GM03348 (cell line): ENCODE measurements at places on chromosomes 1 and 21.

DNA sequence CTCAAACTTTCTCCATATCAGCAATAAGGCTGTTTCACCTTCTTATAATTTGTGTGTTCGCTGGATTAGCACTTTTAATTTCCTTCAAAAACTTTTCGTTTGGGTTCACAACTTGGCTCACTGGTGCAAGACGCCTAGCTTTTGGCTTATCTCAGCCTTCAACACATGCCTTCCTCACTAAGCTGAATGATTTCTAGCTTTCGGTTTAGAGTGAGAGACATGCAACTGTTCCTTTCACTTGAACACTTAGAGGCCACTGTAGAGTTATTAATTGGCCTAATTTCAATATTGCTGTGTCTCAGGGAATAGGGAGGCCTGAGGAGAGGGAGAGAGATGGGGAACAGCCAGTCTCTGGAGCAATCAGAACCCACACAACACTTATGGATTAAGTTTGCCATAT, 41.2 kb upstream of the IFNLR1 start:
- DNase-seq, result no peak

DNA sequence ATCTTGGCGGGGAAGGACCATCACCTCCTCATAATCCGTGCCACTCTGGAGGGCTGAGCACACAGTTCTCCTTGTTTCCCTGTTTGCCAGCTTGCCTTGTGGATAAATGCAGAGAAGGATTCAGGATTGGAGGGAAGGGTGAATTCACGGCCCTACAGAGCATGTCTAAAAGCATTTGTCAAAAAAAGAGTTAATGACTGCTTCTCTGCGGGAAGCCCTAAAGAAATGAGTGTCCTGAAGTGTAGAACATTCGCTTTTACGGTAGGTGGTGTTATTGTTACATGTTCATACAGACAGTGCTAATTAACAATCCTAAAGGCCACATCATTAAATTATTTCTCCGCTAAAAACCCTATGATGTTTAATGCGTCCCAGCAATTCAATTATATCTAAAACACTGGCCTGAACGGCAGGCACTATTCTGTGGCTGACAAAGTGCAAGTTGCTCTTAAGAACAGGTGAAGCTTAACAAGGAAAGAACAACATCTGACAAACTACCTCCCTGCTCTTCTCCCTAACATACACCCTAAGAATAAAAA, 112.3 kb upstream of the NFIA start:
- peak; percentile 52 for DNase-seq

- DNase-seq, result peak; percentile 55
Observed at GRCh38 chr21:38310646-38311485, 54.1 kb downstream of the KCNJ15 start.

- DNase-seq, result no peak
Observed at GRCh38 chr1:93414749-93415148, 33.2 kb upstream of the FNBP1L start.

GRCh38 chr1:171424494-171424893, 60.8 kb upstream of the PRRC2C start:
- no peak for DNase-seq

GRCh38 chr1:56289260-56289659, 290.1 kb downstream of the PLPP3 start:
- no peak for DNase-seq

- DNase-seq, result no peak
Observed at GRCh38 chr1:90922202-90922601, 99.6 kb downstream of the ZNF644 start.

DNA sequence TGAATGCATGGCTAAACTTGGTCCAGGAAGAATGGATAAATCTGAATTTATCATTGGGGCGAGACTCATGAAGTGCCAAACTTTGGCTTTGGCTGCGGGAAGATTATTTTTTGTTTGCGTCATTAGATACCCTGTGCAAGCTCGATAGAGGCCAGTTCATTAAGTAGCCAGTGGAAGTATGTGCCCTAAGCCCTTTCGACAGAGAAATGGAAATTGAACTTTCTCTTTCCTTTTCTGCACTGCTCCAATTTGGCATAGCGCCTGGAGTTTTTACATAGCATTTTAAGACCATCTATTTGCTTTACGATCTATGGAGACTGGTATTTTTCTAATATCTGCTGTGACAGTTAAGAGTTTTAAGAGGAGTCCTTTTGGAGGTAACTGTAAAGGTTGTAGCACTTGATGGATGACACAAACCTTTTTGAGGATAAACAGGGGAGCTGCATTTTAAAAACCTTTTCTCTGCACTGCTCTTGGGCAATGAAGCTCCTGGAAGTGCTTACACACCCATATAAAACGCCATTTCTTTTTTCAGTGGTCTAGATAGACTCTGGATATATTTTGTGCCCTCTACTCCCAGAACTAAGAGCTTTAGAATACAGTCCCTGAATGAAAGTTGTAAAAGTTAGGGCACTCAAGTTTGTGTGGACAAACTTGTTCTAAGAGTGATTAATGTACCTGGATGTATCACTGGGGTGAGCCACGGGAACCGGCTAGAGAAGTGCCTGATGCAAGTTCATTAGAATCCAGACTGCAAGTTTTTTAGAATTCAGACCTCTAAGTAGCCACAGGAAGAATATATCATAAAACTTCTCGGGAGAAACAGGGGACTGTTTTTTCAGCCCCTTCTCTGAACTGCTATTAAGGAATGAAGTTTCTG, 41.3 kb upstream of the CFHR3 start:
- DNase-seq, result no peak

GRCh38 chr1:38860454-38860795, 853 bp upstream of the RRAGC start:
- DNase-seq, result peak; percentile 16

GRCh38 chr1:58854576-58854975, 70.7 kb upstream of the JUN start:
- no peak for DNase-seq

DNA sequence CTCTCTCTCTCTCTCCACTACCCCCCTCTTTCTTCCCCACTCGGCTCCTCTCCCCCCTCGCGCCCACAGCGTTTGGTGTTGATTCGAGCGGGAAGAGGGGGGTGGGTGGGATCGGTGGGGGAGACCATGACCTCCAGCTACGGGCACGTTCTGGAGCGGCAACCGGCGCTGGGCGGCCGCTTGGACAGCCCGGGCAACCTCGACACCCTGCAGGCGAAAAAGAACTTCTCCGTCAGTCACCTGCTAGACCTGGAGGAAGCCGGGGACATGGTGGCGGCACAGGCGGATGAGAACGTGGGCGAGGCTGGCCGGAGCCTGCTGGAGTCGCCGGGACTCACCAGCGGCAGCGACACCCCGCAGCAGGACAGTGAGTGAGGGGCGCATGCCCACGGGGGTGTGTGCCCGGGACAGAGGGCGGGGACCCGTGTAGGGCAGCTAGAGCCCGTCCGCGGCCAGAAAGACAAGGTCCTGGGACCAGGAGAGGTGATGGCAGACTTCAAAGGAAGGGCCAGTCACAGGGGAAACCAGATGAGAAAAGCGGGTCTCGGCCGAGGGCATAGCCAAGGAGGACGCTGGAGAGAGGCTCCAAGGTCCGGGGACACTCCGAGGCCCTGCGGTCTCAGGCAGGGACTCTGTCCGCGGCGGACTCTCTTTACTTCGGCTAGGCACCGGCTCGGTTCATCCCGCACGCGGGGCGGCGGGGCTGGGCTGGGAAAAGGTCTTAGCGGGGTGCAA, at the start of gene PRRX1:
Gene PRRX1 (plus strand): TSS at position 39 of the 735 bp plus-strand sequence. CDS start 88 bp downstream, at position 127.
- DNase-seq, result peak; percentile 52

DNA sequence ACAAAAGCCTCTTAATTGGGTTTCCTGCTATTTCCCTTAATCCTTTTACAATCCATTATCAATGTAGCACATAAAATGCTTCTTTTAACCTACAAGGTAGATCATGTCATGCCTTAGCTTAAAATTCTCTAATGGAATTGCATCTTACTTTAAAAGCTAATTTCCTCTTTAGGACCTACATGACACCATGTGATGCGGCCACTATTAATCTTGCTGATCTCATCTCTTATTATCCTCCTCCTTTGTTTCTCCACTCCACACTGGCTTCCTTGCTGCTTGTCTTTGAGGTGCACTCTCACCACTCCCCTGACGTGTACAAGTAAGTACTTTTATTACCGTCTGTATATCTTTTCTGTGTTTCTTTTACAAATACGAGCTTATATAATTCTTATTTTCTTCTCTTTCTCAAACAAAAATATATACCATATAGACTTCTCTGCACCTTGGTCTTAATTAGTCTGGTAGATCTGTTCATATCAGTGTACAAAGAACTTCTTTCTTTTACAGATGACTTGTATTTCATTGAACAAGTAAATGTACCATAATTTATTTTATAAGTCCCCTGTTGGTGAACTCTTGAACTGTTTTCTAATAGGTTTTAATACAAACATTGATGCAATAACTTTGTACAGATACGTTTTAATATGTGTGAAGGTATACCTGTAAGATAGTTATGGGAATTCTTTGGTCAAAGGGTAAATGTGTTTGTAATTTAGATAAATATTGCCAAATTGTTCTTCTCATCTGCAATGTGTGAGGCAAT, 28.2 kb downstream of the GPR88 start:
- DNase-seq, result no peak

DNA sequence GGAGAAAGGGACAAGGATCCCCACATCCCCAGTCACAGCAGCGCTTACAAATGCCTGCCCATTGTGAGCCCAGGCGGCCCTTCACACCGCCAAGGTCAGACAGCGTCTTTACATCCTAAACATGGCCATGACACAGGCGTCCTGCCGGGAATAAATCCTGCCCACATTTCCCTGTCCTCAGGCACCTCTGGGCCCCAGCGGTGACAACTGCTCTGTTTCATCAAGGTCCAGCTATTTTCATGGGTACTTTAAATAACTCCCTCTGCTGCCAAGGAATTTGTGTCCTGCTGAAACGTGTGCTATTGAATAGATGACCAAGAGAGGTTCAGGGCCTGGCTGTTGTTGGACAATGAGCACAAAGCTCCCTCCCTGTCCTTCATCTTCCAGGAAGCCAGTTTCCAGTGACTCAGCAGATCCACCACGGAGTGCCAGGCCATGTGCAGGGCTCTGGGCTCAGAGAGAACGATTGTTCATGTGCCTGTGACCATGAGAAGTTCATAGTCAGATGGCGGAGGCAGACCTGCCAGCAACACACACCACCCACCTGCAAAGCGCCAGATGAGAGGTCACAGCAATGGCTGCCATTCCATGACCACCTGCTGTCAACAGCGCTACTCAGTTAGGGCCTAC, 195.8 kb downstream of the MATN1 start:
- no peak for DNase-seq

DNA sequence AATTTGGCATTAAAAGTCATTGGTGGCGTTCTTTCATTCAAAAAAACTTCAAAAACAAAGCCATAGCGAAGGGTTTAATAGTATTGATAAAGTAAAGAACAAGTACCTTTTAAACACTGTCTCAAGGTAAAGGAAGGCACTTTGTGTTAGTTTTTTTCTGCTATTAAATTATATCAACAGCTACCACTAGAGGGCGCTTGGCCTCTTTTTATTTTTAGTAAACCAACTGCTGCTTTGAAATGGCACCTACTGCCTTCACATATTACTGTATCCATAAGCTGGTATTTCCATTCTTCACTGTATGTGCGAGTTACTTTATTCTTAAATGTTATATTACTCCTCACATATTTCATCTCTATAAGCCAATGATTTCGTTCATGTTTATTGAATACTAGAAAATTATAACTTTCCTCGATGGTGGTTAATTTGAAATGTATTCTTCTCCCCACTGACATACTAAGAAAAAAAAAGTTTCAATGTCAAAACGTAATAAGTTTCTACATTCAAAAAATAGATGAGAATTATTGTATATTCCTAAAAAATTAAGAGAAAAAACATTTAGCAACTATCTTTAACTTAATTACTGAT, 125.7 kb upstream of the CXADR start:
- peak; percentile 64 for DNase-seq

GRCh38 chr1:221514806-221515205, 227.1 kb downstream of the DUSP10 start:
- DNase-seq, result no peak

GRCh38 chr21:14070049-14070893, 140.5 kb downstream of the LIPI start:
- DNase-seq, result no peak

- no peak for DNase-seq
Observed at GRCh38 chr1:37243368-37244082, 209.2 kb upstream of the GRIK3 start.

DNA sequence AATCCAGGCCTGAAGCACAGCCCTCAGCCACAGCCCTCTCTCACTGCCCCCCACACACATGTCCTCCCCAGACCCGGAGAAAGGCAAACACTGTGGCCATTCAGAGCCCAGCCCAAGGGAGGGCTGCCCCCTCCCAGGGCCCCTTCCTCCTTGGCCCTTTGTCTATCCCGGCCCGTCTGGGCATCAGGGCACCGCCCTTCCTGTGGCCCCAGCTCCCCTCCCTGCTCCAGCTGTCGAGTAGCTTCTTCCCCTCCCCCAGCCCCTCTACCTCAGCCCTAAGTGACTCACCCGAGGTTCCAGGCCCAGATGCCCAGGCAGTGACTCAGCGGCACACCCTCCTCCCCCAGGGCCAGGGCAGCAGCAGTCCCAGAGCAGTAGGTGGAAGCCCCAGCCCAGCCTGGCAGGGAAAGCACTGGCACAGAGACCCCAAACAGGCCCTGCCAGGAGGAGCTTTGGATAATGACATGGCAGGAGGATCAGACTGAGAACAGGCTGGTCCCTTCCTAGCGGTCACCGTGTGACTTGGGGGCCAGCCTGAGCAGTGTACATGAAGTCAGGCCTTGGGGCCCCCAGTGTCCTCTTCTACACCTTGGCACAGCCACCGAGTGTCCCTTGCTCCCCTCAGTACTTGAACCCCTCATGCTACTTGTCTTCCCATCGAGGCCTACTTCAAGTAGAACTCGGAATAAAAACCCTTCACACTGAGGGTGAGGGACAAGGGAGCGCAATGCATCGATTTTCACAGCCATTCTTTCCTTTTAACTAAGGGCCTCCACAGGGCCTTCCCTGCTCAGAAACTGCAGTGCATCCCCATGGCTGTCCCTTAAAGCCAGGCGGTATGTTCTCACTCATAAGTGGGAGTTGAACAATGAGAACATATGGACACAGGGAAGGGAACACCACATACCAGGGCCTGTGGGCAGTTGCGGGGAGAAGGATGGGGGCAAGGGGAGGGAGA, 1.0 kb upstream of the S100A2 start:
- DNase-seq, result peak; percentile 98

- DNase-seq, result peak; percentile 87
Observed at GRCh38 chr1:15758953-15759661, 512 bp downstream of the FBLIM1 start.

GRCh38 chr1:37135032-37135431, 100.7 kb upstream of the GRIK3 start:
- no peak for DNase-seq

DNA sequence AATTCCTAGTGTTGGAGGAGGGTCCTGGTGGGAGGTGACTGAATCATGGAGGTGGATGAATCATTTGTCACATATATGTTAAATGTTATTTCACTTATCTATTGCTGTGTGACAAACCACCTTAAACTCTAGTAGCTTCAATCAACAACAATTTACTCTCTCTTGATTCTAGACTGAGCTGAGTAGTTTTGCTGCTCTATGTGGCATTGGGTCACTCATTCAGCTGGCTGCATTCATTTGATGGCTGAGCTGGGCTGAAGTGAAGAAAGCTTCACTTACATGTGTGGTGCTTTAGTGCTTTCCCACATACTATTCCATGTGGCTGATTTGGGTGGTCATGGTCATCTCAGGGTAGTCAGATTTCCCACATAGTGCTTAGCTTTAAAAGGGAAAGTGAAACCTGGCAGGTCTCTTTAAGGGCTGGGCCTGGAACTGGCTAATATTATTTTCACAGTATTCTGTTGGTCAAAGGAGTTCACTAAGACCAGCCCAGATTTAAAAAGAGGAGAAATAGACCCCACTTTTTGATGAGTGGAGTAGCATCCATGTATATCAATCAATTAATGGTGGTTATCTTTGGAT, 10.5 kb downstream of the DNAH14 start:
- no peak for DNase-seq
